Inflammatory macrophage treated with lipopolysaccharide for 4 hours (primary cell): ENCODE measurements at places on chromosomes 12 and 14.

DNA sequence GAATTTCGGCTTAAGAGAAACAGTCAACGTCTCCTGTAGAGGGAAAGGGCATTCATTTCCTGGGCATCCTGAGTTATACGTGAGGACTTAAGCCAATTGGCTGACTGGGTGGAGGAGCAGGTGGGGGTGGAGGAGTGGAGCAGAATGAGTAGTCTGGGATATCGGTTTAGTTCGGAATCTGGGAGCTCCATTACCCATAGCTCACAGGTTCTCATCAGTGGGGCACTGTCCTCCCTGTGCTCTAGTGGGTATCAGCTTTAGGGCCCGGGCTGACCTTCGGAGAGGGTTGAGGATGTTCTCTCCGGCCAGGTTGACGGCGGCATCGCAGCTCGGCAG lies 704 bp downstream of the SDR39U1 start:
- no peak for DNase-seq

DNA sequence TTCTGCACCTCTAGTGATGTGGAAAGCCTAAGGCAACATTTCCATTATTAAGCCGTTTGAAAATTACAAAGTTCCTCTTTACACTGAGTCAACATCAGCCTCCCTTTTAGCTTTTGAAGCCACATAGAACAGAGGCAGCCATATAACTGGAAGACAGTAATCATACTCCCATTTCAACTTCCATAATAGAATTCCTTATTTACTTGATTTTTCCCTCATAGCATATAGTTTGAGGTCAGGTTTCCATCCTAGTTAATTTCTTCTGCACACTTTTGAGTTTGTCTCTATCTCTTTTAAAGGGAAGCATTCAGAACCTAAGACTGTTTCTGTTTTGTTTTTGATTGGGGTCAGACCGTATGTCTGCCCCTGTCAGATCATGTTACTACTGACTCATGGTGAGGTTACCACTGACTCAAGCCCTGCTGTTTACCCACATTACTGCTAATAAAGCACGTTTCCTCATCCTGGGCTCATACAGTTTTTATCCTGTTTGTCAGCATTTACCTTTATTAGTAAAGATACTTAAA lies 161.0 kb downstream of the SLC38A4 start:
- DNase-seq: peak; percentile 95

- peak; percentile 91 for DNase-seq
Observed at GRCh38 chr14:103198131-103199105, 75.2 kb downstream of the TNFAIP2 start.

DNA sequence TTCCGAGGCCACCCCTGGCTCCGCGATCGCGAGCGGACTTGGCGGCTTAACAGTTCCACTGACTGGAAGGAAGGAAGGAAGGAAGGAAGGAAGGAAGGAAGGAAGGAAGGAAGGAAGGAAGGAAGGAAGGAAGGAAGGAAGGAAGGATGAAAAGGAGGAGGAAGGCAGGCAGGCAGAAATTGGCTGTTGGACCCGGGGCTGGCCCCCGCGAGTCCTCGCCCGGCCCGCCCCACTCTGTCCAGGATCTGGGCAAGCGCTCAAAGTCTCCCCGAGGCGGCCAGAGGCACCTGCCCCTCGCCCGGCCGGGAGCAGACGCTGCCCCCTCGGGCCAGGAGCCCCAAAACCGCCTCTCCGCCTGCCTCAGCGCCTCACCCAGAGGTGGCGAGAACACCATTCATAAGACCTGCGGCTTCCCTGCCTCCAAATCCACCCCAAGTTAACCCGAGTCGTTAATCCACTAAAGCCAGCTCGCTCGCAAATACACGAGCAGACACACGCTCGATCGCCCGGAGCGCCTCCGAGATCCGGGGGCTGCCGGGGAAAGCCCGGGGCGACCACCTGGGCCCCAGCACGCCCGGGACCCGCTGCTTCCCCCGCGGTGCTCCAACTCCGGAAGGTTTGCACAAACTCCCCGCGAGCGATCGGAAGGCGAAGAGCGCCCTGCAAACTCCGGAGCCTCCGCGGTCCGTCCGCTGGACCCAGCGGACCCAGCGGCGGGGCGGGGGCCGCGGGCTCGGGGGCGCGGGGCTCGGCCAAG lies 844 bp downstream of the DPF3 start:
- no peak for DNase-seq

DNA sequence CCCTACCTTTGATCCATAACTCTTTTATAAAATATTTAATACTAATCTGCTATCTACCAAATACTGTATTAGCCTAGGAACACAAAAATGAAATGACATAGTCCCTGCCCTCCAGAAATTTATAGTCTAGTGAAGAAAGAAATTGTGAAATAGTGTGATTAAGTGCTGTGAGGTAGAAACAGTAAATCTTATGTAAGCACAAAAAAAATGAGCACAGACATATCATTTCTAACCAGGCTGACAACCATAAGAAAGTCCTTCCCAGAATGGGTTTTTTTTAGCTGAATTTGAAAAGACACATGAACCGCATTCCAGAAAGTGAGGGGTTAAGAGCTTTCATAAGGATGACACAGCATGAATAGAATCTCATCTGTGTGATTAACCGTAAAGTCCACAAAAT lies 145.9 kb downstream of the SOX5 start:
- no peak for DNase-seq

- no peak for DNase-seq
Observed at GRCh38 chr12:93121729-93122488, 192.8 kb upstream of the EEA1 start.

GRCh38 chr12:92879698-92880322 lies 49.3 kb downstream of the EEA1 start:
- no peak for DNase-seq

DNA sequence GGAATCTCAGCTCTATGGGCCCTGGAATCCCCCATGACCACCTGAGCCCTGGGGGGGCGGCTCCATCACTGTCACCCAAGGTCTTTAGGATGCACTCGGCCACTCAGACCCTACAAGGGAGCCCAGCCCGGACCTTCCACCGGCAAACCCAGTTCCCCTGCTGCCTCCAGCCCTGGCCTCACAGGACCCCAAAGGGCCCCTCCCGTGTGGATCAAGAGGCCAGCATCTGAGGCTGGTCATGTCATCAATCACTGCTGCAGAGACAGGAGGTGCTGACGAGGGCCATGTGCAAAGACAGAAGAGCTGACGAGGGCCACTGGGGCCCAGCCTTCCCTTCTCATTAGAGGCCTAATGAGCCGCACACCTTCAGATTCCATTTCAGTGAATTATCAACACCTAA lies 39.0 kb upstream of the SFSWAP start:
- DNase-seq: no peak

- DNase-seq: no peak
Observed at GRCh38 chr14:53432378-53432802, 279.3 kb upstream of the DDHD1 start.

- no peak for DNase-seq
Observed at GRCh38 chr12:119936705-119937311, 52.2 kb upstream of the BICDL1 start.

- no peak for DNase-seq
Observed at GRCh38 chr14:59239022-59239421, 50.6 kb downstream of the DAAM1 start.

DNA sequence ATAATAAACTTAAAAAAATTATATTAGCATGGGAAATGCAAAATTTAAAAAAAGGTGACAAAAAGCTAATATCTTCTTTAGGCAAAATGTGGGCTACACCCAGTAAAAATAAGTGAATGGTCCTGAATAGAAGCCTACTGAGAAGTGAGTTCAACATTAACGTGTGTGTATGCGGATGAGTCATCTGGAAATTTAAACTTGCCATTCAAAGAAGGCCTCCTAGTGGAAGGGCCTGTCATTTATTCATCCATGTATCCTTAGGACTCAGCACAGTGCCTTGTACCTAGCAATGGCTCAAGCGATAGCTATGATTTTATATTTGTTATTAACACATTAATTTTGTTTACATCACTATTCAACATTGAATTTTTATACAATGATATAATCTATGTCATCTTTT lies 226.2 kb downstream of the NUBPL start:
- DNase-seq: peak; percentile 19

DNA sequence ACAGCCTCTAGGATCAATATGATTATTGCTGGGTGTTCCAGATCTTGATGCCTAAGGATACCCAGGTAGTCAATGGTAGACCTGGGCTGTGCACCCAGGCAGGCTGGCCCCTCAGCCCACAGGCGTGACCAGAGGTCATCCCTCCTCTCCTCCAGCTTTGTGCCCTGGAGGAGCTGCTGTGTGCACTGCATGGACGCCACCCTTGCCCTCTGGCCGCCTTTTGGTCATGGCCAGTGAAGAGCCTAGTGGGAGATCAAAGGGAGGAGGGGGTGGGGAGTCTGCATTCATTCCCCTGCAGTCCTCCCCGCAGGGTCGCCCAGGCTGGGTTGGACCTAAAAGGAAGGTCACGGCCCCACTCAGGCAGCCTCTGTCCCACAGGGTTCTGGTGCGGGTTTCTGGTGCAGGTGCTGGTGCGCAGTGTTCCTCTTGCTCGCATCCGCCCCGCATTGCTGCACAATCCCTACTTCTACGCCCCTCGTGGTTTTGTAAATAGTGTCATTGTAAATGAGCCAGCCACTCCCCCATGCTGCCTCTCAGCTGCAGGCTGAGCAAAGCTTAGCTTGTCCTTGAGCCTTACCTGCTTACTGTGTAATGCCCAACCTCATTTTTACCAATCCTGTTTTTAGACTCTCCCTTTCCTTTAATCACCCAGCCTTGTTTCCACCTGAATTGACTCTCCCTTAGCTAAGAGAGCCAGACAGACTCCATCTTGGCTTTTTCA lies 55.3 kb downstream of the PSMA6 start:
- no peak for DNase-seq

DNA sequence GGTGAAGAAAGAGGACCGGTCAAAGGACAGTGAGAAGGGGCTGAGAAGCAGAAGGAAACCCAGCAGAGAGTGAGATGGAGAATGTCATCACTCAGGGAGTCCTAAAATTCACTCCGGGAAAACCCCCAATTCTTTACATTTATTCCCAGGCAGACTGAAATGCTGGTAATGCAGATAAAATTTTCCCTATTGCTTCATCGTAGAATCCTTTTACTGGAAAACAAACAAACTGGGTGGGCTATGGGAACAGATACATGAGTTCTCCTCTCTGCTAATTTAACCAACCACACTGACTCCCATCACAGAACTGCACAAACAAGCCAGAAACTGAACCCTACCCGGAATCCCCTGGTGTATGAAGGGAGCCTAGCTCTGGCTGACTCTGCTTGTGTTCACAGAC lies 20.9 kb downstream of the HEBP1 start:
- DNase-seq: no peak

DNA sequence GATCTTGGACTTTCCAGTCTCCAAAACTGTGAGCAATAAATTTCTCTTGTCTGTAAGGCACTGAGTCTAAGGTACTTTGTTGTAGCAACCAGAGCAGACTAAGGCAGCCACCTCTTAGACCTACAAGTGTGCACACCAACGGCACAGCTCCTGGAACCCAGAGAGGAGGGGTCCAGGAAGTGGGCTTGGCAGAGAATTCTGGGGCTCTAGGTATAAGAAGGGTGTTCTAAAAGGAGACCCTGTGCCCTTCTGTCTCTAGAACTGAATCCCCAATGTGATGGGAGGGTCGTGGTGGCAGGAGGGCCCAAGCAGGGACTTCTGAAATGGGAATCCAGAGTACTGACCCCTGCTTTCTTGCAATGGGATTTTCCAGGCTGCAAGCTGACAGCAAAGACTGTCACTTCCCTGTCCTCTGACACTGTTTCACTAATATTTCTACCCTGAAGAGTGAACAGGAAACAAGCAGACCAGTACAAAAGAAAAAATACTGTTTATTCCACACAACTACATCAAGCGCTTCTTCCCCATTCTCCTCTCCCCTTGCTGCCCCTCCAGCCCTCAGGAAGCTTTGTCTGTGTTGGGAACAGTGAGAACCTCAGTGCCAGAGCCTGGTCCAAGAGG lies 13.6 kb upstream of the TFCP2 start:
- peak; percentile 4 for DNase-seq

GRCh38 chr14:68888025-68888850 lies 90.9 kb downstream of the ACTN1 start:
- DNase-seq: no peak
